CD8-positive, alpha-beta memory T cell (primary cell): ENCODE measurements at places on chromosomes 6 and 20.

GRCh38 chr20:19737025-19737424 lies 21.0 kb upstream of the RIN2 start:
- no peak for DNase-seq

DNA sequence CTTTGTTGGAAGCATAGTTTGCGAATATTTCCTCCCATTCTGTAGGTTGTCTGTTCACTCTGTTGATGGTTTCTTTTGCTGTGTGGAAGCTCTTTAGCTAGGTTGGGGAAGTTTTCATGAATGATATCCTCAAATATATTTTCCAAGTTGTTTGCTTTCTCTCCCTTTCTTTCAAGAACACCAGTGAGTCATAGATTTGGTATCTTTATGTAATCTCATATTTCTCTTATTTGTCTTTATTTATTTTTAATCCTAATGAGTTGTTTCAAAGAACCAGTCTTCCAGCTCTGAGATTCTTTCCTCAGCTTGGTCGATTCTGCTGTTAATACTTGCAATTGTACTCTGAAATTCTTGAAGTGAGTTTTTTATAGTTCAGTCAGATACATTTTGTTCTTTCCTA lies 628.0 kb upstream of the ID4 start:
- no peak for DNase-seq

DNA sequence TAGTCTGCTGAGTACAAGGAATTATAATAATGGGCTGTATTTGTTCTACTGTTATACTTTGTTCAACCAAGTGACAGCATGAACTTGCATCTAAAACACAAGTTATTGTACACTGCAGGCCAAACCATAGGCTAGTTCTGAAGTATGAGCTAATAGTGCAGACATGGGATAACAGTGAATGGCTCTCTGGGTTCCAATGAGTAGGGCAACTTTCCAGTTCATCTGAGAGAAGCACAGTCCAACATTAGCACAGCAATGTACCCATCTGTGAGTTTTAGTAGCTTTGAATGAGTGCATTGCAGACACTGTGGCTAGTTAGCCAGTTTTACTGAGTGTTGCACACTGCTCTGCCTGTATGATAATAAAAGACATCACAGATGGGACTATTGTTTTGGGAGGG lies 56.5 kb upstream of the FUT9 start:
- no peak for DNase-seq

DNA sequence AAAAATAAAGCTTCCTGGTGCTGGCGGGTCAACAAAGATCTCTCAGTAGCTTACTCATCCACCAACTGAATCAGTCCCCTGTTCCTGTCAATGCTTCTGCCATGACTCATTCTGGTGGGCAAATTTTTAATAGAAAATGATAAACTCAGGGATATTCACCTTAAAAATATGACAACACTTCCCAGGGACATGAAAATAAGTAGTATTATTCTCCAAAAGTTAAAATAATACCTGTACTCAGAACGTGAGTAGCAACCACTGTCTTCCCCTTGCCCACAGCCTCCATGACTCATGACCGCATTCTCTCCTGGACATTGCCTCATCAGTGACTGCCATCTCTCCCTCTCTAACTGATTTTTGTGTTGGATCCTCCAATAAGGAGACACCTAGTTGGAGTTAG lies 552.3 kb downstream of the KIF16B start:
- DNase-seq: no peak

DNA sequence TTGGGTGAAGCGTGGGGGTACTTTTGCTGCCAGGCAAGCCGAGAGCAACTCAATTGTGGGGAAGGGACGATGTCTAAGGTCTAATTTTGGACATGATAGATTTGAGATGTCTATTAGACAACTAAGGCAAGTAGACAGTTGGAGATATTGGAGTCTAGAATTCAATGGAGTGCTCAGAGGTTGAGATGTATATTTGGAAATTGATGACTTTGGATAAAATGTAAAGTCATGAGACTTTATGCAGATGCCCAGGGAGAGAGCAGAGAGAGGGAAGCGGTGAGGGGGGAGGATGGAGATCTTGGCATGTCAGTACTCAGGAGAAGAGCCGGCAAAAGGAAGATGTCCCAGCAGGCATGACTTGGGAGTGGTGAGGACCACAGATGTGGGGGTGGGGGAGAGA lies 6.9 kb downstream of the MYLK2 start:
- DNase-seq: no peak

DNA sequence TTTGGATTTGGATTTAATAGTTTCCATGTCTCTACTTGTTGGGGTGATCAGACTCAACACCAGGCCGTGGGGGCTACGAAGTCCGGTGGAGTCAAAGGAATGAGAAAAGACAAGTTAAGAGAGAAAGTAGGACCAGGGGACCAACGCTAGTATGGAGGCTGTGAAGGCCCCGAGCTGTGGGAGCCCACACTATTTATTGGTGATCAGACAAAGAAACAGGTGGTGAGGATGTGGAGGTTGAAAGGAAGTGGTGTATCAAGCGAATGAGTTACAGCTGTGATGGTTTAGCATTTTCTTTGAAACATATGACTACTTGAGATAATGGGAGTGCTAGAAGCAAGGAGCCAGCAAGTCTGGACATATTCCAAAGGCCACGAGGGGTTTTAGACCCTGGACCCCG lies 62.4 kb downstream of the AKAP7 start:
- peak; percentile 49 for DNase-seq

GRCh38 chr6:166803471-166803870 lies 152.9 kb downstream of the RNASET2 start:
- DNase-seq: no peak

- no peak for DNase-seq
Observed at GRCh38 chr6:119308991-119309657, 40.4 kb downstream of the MAN1A1 start.

GRCh38 chr20:1440024-1440423 lies 26.6 kb downstream of the NSFL1C start:
- no peak for DNase-seq

- no peak for DNase-seq
Observed at GRCh38 chr6:109595998-109596397, 95.0 kb downstream of the AK9 start.

DNA sequence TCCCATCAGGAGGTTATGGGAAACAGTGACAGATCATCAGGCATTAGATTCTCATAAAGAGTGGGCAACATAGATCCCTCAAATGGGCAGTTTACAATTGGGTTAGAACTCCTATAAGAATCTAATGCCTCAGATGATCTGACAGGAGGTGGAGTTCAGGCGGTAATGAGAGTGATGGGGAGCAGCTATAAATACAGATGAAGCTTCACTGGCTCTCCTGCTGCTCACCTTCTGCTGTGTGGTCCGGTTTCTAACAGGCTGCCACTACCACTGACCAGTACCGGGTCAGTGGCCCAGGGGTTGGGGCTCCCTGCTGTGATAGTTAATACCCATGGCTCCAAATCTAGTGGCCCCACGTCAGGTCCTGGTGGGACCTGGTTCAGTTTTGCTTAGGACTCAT lies 135.7 kb downstream of the OR2B2 start:
- no peak for DNase-seq

DNA sequence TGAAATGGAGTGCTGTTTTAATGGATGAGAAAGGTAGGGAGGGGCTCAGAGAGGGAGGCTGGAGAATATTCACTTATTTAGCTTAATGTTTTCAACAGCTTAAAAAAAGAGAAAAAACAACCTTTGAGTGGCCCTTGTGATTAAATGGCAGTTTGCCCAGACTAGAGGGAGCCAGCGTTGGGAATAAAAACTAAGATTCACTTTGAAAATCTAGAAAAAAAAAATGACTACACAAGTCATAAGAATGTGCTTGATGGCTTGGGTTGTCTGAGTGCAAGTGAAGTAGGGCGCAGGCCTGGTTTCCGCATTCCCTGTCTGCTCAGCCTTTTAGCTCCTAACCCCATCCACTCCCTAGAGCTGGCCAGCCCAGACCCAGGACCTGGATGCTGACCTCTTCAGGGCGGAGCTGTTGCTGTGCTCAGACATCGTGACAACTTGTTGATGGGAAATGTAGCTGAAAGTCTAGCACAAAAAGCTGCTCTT lies 28.9 kb downstream of the UTRN start:
- DNase-seq: no peak

GRCh38 chr6:3868544-3868943 lies 19.4 kb downstream of the FAM50B start:
- DNase-seq: no peak

- peak; percentile 47 for DNase-seq
Observed at GRCh38 chr20:23889775-23890187, 10.2 kb upstream of the CST5 start.

GRCh38 chr20:16040742-16041141 lies 532.5 kb downstream of the KIF16B start:
- no peak for DNase-seq

GRCh38 chr6:37331047-37331446 lies 22.7 kb upstream of the RNF8 start:
- DNase-seq: no peak

GRCh38 chr6:139625998-139626975 lies 251.8 kb upstream of the CITED2 start:
- DNase-seq: no peak

DNA sequence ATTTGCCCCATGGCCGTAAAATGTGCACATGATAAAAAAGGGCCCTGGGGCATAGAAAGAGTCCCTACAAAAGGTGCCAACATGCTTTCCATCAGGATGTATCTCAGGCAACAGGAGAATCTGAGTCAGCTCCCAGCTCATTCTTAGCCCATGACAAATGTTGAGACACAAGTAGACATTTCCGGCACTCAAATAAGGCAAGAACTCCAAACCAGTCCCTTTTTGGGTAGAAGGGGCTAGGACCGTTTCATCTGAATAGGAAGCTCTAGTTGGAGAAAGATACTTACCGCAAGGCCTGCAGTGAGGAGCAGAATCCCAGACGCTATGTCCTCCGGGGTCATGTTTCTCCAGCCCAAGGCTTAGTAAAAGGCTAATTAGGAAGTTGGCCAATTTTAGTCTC lies 261.0 kb upstream of the RIN2 start:
- DNase-seq: no peak

- no peak for DNase-seq
Observed at GRCh38 chr6:50853939-50854338, 35.3 kb downstream of the TFAP2B start.

DNA sequence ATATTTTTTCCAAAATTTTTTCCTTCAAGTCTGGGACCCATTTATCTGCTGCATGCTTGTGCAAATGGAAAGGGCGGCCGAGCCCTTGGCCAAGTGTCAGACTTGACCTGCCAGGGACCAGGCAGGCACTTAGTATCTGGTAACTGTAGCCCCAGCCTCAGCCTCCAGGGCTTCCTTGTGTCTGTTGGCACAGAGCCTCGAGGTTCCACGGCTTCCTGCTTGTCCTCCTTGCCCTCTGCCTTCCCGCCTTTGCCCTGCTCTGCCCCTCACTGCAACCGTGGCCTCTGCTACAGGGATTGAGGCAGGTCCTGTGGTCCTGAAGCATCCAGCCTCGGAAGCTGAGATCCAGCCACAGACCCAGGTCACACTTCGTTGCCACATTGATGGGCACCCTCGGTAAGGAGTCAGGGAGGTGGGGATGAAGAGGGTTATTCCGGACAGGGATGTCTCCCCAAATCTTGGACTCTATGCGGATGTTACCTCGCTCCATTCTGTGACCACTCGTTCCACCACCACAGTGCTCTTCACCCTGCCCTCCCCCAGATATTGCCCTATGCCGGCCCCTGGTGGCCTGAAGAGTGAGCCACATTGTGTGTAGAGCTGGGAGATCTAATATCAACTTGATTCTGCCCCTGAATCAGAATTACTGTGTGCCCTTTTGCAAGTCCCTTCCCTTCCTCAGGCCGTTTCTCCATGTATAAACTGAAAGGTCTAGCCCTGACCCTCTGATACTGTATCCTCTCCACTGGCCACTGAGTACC lies 41.5 kb upstream of the SRF start:
- no peak for DNase-seq

GRCh38 chr6:37516920-37517405 lies 17.3 kb upstream of the CCDC167 start:
- DNase-seq: no peak

DNA sequence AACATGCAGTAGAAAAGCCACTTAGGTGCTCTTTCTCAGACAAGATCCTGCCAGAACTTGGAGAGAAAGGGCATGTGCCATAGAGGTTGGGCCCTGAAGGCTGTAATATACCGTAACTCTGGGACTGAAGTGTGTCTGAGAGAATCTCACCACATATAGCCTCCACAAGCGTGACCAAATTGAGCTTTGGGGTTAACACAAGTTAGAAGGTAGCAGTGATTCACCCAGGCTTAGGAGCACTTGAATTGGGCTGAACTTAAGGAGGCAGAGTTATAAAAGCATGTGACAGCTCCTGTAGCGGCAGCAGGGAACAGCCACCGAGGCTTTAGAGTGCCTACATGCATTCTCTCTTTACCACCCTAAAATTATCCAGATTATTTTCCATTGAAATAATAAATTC lies 361.6 kb downstream of the PHF3 start:
- no peak for DNase-seq

GRCh38 chr6:84639396-84639795 lies 125.0 kb downstream of the TBX18 start:
- no peak for DNase-seq

DNA sequence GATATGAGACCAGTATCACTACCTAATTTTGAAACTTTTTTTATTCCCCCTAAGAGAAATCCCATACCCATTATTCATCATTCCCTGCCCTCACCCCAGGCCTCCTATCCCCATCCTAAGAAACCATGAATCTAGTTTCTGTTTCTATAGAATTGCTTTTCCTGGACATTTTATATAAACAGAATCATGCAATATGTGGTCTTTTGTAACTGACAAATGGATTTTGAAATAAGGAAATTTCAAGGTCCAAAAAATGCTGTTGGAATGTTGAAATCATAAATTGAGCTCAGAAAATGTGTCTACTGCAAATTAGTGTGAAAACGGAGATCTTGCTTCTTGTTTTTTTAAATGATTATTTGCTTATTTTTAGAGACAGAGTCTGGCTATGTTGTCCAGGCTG lies 25.1 kb downstream of the RNF217 start:
- no peak for DNase-seq

DNA sequence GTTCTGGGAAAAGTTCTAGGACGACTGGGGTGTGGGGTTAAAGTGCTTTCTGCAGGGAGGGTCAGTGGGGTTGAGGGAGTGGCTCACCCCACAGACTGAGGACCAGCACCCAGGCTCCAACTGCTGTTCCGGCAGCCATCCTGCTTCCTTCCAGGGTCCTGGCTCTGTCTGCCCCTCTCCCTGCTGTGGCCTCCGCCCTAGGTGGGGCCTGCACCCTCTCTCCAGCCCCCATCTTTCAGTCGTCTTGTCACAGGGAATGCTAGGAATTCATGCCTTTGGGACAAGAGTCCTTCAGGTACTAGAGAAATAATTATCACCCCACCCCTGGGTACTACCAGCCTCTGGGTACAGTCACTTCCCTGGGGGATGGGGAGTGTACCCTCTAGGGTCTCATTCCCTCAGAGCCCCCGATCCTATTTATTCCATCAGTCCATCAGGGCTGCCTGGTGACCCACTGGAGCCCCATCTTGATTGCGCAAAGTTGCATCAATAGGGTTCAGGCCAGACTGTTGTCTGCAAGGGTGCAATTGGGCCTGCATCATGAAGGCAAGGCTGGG lies at the start of gene AGER:
Gene AGER, minus strand, starts transcription at position 170 of the 557 bp plus-strand sequence. Its CDS starts 31 bp downstream, at position 139.
- DNase-seq: no peak

GRCh38 chr6:163513003-163513402 lies 98.5 kb downstream of the QKI start:
- DNase-seq: no peak
